HFF-Myc (cell line): ENCODE measurements at places on chromosomes 3 and 15.

GRCh38 chr3:106720510-106720909 lies 656.7 kb upstream of the CCDC54 start:
- DNase-seq, result no peak

GRCh38 chr15:78170848-78171773 lies 21.9 kb downstream of the IDH3A start:
- no peak for DNase-seq

DNA sequence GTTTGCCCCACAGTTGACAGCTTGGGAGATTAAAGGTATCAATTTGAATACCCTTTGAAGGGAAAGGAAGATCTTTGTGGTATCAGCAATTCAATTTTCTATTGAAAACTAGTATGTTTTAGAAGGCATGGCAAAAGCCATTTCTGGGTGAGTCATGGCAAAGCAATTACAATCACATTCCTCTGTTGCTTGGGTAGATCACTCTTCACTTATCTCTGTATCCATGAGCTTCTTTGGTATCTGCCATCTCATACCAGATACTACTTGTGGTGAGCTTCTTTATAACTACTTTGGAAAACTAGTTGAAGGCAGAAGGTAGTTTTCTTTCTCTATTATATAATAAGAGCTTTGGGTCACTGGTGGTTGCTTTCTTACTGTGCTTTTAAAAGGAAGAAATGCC lies 28.3 kb upstream of the LSAMP start:
- no peak for DNase-seq

DNA sequence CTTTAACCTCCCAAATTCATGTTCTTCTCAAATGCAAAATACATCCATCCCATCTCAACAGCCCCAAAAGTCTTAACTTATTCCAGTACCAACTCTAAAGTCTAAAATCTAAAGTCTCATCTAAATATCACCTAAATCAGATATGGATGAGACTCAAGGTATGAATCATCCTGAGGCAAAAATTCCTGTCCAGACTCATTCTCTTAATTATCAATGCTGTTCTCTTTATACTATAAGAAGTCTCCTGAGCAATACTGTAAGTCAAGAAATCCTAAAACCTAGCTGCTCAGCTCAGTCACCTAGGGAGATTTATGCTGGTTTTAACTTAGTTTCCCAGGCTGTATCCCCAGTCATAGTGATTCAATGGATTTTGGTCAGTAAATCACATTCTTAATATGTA lies 11.1 kb downstream of the RAD18 start:
- no peak for DNase-seq

DNA sequence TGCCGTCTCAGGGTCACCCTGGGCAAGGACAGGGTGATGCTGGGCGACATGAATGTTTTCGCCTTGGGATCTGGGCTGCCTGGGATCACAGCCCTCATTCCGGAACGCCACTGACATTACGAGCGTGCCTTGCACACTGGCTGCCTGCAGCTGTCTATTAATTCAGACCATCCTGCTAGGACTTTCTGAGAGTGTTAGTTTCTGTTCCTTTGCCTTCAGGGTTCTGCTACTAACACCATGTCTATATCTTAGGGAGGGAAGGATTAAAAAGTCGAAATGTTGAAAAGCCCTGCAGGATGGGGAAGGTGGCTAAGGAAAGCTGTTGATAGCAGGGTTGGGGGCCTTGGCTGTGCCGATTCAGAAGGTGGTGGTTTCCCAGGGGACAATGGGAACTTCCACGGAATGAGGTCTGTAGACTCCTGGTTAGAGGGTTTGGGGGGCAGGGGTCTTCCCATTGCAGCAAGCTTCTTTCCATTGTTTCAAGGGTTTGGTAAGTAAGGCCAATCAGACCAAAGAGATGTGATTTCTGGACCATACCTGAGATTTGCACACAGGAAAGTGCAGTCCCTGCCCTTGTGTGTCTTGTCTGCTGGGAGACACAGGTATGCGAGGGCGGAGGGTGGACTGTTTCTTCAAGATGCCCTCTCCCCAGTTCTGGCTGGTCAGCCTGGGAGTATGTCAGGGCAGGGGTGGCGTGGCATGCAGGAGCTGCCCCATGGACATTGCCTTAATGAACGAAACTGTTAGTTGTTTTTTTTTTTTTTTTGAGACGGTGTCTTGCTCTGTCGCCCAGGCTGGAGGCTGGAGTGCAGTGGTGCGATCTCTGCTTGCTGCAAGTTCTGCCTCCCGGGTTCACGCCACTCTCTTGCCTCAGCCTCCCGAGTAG lies 50.9 kb downstream of the RGMA start:
- no peak for DNase-seq

DNA sequence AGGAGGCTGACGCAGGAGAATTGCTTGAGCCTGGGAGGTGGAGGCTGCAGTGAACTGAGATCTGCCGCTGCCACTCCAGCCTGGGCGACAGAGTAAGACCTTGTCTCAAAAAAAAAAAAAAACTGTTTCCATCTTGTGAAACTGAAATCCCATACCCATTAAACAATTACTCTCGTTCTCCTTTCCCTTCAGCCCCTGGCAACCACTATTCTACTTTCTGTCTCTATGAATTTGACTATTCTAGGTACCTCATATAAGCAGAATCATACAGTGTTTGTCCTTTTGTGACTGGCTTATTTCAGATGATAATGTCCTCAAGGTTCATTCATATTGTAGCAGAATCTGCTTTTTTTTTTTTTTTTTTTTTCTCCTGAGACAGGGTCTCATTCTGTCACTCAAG lies 51.5 kb upstream of the UBE2E1 start:
- DNase-seq, result no peak

GRCh38 chr3:98763076-98763475 lies at the start of gene ST3GAL6:
TSS of gene ST3GAL6 (plus strand) at chr3:98763340. CDS start at chr3:98768441, 5,101 bp downstream.
- no peak for DNase-seq

DNA sequence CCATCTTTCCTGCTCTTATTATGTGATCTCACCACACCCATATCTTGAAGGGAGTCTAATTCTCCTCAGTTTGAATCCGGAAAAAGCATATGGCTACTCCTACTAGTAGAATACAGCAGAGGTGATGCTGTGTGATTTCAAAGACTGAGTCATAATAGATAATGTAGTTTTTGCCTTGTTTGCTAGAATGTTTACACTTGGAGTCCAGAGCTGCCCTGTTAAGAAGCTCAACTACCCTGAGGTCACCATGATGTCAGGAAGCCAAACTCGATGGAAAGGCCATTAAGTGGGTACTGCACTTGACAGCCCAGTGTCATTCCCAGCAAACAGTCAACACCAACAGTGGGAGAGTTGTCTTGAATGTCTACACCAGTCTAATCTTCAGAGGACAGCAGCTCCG lies 56.9 kb downstream of the CD200R1L start:
- no peak for DNase-seq

DNA sequence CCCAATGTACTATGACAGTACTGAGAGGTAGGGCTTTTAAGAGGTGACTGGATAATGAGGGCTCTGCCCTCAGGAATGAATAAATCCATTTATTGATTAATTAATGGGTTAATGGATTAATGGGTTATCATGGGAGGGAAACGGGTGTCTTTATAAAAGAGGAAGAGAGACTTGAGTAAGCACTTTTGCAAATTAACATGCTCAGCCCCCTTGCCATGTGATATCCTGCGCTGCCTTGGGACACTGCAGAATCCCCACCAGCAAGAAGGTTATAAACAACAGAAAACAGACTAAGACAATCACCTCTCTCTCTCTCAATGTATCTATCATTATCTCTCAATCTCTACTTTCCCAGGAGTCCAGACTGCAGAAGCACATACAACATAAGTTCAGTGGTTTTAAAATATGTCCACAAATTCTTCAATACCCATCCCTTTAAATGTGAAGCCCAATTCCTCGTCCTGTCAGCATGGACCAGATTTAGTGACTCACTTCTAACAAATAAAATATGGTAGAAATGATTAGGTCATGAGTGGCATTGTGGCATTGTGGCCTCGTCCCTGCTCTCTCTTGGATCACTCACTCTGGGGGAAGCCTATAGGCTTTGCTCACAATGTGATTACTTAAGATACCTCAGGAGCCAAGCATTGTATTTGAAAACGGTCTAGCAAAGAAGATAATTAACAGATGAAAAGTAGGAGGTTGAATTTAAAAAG lies 40.0 kb upstream of the IL12A start:
- DNase-seq, result no peak

DNA sequence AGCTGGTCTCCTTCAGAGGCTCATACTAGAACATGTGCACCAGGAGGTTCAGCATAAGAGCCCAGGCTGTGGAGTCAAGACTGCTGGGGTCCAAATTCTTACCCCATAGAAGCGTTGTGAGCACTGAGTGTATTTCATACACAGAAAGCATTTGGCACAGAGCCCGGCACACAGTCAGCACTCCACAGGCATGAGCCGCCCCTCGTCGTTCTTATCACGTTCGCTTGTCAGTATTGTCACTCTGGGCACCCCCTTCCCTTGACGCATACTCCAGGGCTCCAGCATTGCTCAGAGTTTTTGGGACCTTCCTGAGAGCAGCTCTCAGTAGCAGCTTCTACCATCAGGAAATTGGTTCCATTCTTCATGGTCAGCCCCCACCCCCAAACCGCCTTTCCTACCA lies 25.2 kb downstream of the CORO2B start:
- no peak for DNase-seq

GRCh38 chr3:184543843-184544512 lies 17.6 kb upstream of the EPHB3 start:
- peak; percentile 85 for DNase-seq

- DNase-seq, result no peak
Observed at GRCh38 chr15:36175186-36175740, 404.2 kb upstream of the CDIN1 start.

- DNase-seq, result no peak
Observed at GRCh38 chr3:184585545-184585944, 24.0 kb downstream of the EPHB3 start.

GRCh38 chr3:46707601-46708011 lies 6.4 kb downstream of the TMIE start:
- DNase-seq, result no peak

DNA sequence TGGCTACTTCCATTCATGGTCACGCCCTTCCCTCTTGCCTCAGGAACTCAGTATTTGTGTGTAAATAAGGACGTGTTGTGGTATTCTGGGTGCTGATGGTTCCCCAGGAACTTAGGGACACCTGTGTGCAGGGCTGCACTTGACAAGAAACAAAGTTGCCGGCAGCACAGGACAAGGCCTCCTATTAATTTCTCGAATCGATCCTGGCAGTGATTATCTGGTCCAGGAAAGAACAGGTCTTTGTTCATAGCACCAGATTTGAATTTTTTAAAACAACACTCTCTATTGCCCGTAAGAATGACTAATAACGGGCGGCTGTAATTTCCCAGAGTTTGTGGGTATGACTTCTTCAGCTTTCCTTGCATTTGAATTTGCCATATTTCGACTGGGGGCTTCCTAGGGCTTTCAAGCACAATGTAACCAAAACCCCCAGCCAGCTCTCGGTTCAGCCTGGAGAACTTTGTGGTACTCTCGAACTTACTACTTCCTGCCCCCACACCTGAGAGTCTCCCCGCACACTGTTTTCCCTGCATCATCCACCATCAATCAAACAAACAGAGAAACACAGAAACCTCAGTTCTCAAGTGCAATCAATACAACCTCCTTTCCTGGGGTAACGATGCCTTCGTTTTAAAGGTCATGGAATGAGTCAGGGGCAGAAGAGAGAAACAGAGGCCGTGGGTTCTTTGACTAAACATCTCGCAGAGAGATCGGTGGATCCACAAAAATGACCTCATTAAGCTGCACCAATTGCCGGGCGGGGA lies 241.7 kb upstream of the ICE2 start:
- DNase-seq, result no peak

DNA sequence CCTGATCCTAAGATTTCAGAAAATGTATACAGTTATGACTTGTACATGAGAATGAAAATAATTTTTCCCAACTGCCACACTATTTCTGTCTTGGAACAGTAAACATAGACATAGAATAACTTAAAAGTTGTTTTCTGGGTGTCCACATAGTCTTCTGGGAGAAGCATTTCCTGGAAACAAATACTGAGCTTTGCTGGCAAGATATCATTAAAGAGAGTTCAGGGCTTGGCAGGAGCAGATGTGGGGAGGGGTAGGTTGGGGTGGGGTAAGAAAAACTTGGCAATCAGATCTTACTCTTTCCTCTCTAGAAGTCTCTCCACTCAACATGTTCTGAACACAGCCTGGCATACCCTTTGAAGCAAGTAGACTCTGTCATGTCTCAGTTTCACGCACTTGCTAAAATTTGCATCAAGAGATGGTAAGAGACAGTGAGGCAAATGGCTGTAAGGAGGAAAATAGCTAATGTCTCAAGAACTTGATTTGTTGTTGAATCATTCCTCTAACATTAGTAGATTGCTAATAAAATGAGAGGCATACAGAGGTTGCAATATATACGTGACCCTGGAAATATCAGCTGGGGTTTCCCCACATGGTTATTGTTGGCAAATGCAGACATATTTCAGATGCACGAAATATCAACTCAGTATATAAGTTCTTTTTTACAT lies 27.3 kb upstream of the ABI3BP start:
- DNase-seq, result no peak

DNA sequence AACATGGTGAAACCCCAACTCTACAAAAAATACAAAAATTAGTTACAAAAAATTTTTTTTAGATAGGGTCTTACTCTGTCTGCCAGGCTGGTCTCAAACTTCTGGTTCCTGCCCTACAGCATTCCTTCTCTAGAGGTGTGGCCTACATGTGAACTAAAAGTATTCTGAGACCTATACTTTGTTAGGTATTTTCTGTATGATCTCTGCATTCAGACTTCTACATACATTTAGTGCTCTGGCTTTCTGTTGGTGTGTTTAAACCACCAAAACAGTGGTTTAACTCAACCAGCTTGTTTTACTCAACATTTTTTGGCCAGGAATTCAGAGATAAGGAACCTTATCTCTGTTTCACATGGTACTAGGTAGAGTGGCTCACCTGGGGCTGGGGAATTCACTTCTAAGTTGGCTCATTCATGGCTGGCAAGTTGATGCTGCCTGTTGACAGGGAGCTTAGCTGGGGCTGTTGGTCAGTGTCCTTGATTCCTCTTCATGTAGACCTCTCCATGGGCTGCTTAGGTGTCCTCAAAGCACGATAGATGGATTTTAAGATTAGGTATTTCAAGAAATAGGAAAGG lies 41.4 kb upstream of the BSN start:
- no peak for DNase-seq

GRCh38 chr3:49902511-49903345 lies 945 bp downstream of the MST1R start:
- no peak for DNase-seq

- DNase-seq, result no peak
Observed at GRCh38 chr3:14237457-14237856, 58.8 kb downstream of the LSM3 start.

DNA sequence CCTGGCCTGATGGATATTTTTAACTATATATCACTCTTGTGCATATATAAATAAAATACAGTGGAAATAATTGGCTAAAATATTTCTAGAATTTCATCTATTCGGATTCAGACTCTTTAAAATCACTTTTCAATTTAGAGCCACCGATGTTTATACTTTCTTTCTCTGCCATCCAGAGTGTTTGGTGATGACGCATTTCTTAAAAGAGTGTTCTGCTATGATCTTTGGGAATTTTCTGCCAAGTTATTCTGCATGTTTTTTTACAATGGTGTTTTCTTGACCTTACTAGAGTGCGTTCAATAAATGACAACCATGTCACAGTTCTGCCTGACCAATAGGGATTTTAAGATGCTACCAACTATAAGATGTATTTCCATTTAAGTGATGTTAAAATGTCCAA lies 30.2 kb downstream of the PPP2R3A start:
- no peak for DNase-seq

- peak; percentile 33 for DNase-seq
Observed at GRCh38 chr3:10373686-10374261, 52.9 kb upstream of the SEC13 start.

GRCh38 chr15:57438166-57438565 lies 61.9 kb downstream of the CGNL1 start:
- DNase-seq, result no peak

GRCh38 chr3:147157631-147158030 lies 248.7 kb downstream of the ZIC4 start:
- DNase-seq, result peak; percentile 63
